ENCODE measurements at places on chromosomes 11 and 22.

GRCh38 chr11:64219354-64219684 is 6.7 kb downstream of the TRPT1 start:
- no peak for DNase-seq

GRCh38 chr11:65182258-65183170 is 786 bp downstream of the CAPN1 start:
- no peak for DNase-seq

DNA sequence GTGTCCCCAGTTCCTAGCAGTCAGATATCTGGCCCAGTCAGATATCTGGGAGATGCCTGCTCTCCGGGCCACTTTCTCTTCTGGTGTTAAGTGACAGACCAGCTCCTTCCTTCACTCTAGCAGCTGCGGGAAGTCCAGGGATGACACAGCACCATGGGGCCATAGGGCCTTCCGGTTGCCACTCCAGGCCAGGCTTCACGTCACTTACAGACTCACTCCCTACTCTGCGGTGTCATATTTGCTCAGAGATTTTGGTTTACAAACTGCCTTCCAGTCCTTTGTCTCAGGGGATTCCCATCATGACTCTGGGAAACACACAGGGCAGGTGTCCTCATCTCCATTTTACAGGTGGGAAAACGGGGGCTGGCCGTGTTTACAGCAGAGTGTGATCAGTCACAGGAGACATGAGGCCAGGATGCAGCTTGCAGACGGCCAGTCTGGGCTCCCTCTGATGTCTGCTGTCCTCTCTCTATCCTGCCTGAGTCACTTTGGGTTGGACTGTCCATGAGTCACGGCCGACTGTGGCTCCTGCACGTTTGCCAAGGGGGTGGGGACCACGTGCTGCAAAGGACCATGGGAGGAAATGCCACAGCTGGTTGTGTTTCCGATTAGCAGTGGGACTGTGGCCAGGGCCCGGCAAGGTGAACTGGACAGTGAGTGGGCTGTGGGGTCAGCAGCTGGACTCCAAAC is 8.2 kb upstream of the TBC1D22A start:
- no peak for DNase-seq

- DNase-seq: no peak
These were observed 558.7 kb downstream of the BRD1 start for GRCh38 chr22:49268924-49269323.

GRCh38 chr11:93494357-93494756 is 48.8 kb downstream of the SMCO4 start:
- no peak for DNase-seq

- DNase-seq: peak; percentile 90
These were observed 16.0 kb downstream of the SLC43A1 start for GRCh38 chr11:57499413-57499982.

DNA sequence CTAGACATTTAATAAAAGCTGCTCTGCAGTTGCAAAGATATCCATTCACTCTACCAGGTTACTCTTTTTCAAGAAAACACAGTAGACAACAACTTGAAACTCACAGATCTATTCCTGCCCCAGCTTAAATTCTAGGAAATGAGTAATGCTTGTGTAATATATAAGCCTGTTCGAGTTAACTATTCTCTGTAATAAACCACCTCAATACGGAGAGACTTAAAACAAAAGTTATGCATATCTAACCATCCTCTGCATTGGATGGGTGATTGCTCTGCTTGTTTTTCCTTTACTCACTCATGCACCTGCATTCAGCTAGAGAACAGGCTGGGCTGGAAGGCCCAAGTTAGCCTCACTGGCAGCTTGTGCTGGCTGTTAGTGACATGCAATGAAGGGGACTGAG is 13.3 kb downstream of the LRRC4C start:
- no peak for DNase-seq

GRCh38 chr22:41530890-41531714 is 13.2 kb downstream of the POLR3H start:
- DNase-seq: no peak

DNA sequence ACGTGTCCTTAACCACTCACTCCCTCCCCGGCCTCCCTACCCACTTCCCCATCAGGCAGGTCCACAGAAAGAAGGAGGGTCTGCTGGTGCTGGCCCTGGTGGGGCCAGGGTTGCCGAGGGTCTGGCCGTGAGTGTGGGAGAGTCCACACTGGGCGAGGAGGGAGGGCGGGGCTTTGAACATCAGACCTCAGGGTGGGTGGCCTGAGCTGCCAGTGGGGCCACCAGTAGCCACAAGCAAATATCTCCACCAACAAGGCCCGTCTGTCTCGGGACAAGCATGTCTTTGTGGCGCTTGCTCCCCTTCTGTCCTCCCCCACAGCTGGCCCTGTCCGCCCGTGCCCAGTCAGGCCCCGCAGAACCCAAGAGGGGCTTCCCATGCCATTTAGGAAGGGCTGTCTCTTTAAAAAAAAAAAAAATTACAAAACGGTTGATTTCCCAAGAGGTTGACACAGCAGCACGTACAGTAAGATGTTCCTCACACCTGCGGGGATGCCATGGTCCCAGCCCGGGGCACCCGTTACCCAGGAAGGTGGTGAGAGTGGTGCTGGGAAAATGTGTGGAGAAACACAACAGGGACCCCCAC is 17.7 kb upstream of the TALDO1 start:
- DNase-seq: peak; percentile 77

DNA sequence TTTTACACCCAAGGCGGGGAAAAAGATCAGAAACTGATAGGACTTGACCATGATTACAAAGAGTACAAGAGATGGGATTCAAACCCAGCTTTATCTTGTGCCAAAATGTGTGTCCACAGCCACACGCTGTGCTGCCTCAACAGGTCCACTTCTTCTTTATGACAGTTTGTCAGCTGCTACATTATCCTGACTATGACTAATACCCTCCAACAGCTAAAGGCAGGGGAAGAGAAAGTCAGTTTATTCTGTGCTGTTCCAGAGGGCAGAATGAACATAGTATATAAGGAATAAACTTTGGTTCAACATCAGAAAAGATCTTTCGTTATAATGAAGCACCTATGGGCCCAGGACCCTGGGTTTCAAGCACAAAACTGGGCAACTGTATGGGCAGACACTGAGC is 668.2 kb upstream of the TENM4 start:
- no peak for DNase-seq

DNA sequence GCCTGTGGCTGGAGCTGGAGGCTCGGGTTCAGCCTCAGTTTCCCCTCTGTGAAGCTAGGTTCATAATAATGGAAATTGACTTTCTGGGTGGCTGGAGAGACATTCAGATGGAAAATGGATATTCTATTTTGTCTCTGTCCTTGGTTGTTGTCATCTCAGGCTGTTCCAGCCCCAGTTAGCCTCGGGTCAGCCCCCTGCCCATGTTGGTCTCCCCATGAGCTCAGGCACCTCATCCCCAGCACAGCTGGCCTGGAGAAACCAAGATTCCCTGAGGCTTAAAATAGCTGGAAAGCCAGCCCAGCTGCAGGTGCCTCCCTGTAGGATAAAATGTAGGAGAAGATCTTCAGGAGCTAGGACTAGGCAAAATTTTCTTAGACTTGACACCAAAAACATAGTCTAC is 129.5 kb downstream of the MED15 start:
- no peak for DNase-seq

DNA sequence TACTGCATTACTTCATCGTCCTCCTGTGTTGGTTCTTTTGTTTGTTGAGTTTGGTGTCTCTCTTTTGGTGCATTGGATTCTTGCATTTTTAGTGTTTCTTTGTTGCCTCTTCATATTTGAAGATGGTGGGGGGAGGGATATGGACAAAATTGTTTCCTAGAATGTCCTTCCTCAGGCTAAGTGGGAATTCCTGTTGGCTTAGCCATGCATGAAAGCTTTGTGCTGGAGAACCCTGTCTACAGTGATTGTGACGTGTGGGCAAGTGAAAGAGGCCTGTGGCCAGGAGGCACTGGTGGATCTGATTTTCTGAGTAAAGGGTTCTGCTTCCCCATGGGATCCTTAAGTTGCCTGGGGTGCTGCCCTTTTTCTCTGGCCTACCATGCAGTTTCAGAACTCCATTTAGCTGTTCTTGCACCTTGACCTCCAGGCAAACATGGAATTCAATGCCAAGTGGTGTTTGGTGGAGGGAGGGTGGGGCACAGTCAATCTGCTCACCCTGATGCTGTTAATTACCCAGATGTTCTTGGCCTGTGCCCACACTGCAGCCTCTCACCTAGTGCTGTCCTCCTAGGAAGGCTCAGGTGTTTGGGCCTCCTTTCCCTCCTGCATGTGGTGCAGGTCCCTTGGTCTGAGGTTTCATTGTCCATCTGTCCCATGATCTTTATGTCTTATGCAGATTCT is 46.3 kb upstream of the SLC22A12 start:
- no peak for DNase-seq

GRCh38 chr11:35748644-35749043 is 86.1 kb downstream of the TRIM44 start:
- DNase-seq: no peak

- DNase-seq: no peak
These were observed 125.1 kb downstream of the TIMP3 start for GRCh38 chr22:32926600-32926999.

DNA sequence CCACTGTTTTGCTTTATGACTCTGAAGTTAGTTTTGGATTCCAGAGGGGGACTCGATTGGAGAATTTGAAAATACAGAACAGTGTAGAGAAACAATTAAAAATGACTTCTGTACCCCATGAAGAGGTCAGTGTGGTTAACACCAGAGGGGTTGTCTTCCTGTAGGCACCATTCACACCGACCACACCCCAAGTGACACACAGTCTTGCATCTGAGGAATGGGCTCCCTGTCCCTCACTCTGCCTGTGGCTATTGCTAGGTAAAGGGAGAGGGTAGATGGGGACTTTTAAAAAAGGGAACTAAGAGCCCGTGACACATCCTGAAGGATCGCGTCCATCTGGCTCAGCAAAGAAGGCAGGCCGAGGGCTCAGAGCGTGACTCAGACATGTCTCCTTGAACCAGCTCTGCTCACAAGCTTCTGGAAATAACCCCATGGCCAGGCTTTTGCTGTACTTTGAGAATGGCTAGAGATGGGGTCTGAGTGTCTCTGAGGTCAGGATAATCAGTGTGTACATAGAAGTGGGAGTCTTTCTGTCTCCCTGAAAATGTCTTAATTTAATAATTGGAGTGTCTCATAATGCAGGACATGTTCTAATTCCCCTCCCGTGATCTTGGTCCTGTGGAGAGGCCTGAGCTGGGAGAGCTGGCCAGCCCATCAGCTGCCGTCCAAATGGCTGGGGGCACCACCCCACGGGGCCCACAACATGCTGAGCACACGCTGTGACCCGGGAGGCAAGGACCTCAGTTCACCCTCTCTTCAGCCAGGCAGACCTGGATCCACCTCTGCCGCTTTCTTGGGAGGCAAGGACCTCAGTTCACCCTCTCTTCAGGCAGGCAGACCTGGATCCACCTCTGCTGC is 39.3 kb downstream of the SGSM1 start:
- DNase-seq: no peak

DNA sequence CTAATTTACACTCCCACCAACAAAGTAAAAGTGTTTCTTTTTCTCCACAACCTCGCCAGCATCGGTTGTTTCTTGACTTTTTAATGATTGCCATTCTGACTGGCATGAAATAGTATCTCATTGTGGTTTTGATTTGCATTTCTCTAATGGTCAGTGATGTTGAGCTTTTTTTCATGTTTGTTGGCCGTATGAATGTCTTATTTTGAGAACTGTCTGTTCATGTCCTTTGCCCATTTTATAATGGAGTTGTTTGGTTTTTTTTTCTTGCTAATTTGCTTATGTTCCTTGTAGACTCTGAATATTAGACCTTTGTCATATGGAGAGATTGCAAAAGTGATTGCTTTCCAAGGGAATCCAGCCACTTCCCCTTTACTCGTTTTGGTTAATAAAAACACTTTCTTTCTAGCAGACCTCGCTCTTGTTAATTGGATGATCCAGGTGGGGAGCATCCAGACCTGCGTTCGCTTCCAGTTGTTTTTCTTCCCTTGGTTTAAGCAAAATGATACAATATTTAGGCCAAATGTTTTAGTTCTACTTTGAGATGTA is 17.1 kb upstream of the APOL4 start:
- DNase-seq: no peak

GRCh38 chr22:31040542-31041398 is 40.3 kb upstream of the SMTN start:
- DNase-seq: no peak

DNA sequence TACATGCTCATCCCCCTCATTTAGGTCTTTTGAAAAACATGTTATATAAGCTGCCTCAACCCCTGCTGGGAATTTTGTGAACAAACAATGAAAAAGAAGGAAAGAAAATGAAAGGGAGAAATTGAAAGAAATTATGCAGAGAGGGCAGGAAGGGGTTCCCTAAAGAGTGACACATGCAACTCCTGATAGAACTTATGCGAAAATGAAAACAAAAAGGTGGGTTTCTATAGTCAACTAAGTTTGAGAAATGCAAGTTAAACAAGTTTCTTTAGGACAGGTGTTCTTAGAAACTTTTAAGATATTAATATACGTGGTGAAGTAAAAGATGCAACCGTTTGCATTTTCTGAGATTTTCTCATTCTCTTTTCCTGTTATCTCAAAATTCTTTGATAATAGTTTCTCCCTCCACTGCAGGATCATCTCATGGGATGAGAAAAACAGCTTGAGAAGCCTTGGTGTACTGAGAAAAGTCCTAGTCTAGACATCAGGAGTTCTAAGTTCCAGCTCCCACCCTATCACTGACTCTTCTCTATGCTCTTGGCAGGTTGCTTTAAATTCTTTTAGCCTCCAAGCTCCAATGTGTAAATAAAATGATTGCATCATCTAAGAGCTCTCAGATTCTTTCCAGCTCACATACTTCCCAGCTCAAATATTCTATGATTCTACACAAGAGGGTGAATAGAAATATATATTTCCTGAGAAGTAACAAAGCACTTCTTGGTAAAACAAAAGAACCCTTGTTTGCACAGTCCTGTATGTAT is 109.2 kb downstream of the FAM76B start:
- no peak for DNase-seq

DNA sequence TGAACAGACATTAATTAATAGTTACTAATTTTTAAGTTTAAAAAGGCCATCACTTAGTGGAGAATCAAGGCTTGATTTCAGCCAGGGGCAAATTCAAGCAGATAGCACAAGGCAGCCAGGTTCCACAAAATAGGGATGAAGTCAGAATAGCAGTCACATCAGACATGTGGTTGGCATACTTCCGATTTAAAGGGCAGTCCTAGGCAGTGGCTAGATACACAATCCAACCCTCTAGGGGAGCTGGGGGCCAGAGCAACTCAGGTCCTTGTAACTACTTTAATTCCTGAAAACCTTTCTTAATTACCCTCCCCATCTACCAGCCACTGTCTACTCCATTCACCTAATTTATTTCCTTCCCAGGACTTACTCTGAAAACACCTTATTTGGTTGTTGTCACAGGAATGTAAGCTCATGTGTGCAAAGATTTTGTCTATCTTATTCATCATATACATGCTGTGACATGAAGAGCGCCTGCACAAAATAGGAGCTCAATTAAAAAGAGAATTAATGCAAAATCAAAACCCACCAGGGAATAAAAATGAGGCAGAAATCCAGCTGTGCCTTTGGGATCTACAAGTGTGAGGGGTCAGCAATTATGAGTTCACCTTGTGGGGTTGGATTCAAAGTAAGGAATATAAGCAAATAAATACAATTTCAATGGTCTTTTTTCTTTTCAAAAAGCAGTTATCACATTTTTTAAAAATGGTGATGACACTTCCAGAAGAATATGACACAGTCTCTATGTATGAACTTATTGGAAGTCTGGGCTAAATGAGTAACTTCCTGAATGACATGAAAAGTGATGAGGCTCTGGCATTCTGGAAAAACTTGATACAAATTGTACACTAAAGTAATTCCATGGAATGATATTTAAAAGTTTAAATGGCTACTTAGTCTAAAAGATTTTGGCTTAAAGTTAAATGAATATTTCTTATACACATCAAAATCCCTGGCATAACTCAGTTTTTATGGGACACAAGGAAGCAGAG is 53.8 kb downstream of the COPB1 start:
- no peak for DNase-seq

GRCh38 chr11:116750070-116750718 is 22.6 kb downstream of the BUD13 start:
- DNase-seq: no peak

Measured in hippocampal formation (tissue), 2 donors.